Left lung (tissue), 14 donors: ENCODE measurements at places on chromosomes 12 and 14. TPM values are rescaled to one million over a fixed set of nuclear protein-coding genes. Genes with fewer than 3 reads are reported as not detected.

DNA sequence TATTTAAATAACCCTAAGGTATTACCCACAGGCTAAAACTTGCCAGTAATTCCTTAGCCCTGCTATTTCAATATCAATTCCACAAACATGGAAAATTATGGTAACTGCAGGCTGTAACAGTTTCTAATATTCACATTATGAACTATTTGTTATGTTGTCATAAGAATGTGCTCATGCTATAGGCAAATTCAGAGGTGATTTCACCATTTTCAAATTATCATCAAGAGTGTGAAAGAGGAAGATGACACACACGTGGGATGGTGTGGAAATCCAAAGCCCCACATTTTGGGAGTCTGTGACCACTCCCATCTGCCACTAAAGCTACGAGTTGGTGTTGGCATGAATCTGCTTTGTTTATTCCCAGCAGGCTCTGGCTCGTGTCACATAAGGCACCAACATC lies 5.9 kb upstream of the MYO1A start:
- no peak overlapping the region for H3K4me3 ChIP-seq
- H3K4me1 ChIP-seq, result peaks cover 5% of the 10 kb centered on the region
- DNase-seq, result no peak
- no peak overlapping the region for H3K27ac ChIP-seq
- no peaks in the 10 kb centered on the region for H3K27me3 ChIP-seq
- H3K36me3 ChIP-seq, result peaks cover 29% of the 10 kb centered on the region

- DNase-seq, result no peak
- H3K4me1 ChIP-seq, result no peaks in the 10 kb centered on the region
- no peak overlapping the region for H3K27ac ChIP-seq
- H3K36me3 ChIP-seq, result no peaks in the 10 kb centered on the region
Observed at GRCh38 chr12:75657831-75658230, 146.4 kb upstream of the KRR1 start.

- H3K36me3 ChIP-seq, result no peaks in the 10 kb centered on the region
- H3K27ac ChIP-seq, result no peak overlapping the region
- DNase-seq, result no peak
Observed at GRCh38 chr12:115897729-115898128, 379.8 kb downstream of the MED13L start.

DNA sequence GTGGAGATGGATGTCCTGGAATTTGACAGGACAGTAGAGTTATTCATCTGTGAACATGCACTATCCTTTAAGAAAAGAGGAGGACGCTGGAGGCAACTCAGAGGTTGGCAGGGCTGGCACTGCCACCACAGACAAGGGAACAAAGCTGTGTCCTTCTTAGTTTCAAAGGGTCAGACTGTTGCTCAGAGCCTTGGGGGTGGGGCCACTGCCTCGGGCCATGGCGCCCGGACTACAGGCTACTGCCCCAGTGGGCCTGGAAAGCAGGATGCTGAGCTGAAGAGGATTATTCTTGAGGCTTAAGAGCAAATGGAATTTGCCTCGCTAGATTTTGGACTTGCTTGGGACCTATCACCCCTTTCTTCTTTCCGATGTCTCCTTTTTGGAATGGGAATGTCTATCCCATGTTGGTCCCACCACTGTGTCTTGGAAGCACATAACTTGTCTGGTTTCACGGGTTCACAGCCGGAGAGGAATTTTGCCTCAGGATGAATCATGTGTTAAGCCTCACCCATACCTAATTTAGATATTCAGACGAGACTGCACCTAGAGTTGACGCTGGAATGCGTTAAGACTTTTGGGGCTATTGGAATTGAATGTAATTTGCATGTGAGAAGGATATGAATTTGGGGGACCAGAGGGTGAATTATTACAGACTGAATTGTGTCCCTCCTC lies 114.8 kb upstream of the RFLNA start:
- H3K27me3 ChIP-seq, result no peaks in the 10 kb centered on the region
- no peak for DNase-seq
- H3K4me3 ChIP-seq, result no peak overlapping the region
- H3K27ac ChIP-seq, result no peak overlapping the region

GRCh38 chr12:65675141-65675621 lies 149.1 kb upstream of the HMGA2 start:
- no peak overlapping the region for H3K4me3 ChIP-seq
- no peak overlapping the region for H3K27ac ChIP-seq
- peaks cover 4% of the 10 kb centered on the region for H3K27me3 ChIP-seq
- H3K4me1 ChIP-seq, result no peaks in the 10 kb centered on the region
- DNase-seq, result no peak

DNA sequence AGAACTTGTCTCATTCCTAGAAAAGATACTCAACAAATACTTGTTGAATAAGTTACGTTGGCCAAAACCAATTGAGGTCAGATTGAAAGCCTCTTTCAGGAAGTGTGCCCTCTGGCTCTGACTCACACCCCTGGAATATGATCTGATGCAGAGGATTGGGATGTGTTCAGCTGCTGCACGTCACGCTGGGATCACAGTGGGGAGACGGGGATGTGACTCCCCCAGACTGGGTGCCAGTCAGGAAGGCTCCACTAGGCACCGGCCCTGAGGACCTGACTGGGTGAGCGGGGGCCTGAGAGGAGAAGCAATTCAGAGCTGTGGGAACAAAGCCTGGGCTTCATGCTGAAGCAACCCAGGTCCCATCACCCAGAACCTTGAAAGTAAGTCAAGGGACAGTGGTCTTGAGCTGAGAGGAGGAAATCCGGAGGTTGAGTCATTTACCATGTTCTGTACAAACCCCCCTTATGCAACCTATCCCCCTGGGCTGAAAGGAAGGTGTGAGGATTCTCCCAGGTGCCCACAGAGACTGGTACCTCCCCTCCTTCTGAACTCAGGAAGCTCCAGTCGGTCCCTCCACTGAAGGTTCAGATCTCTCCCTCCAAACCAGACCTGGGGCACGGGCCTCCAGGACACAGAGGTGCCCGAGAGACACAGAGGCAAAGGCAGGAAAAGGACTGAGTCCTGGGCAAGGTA lies 3.9 kb downstream of the CEBPE start:
- no peak overlapping the region for H3K27ac ChIP-seq
- H3K4me3 ChIP-seq, result no peak overlapping the region
- no peaks in the 10 kb centered on the region for H3K36me3 ChIP-seq
- peaks cover 8% of the 10 kb centered on the region for H3K4me1 ChIP-seq
- H3K27me3 ChIP-seq, result peaks cover 12% of the 10 kb centered on the region
- no peak for DNase-seq

GRCh38 chr12:100414739-100415138 lies 57.9 kb downstream of the SLC17A8 start:
- H3K27me3 ChIP-seq, result no peaks in the 10 kb centered on the region
- no peaks in the 10 kb centered on the region for H3K4me1 ChIP-seq
- H3K27ac ChIP-seq, result no peak overlapping the region
- no peaks in the 10 kb centered on the region for H3K36me3 ChIP-seq
- DNase-seq, result no peak
- H3K4me3 ChIP-seq, result no peak overlapping the region

DNA sequence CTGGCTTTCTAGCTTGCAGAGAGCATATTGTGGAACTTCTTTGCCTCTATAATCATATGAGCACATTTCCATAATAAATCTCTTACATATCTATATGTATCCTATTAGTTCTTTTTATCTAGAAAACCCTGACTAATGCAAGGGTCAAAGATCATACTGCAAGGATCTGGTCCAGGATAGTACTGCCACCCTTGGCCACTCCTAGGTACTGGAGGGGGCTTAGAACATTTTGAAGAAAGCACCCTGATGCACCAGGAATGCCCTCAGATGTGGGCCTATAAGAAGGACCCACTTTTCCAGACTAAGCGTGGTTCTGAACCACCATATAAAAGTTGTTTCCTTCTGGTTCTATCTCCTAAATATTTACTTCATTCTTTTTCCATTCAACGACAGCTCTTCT lies 14.6 kb downstream of the ATXN7L3B start:
- H3K27ac ChIP-seq, result no peak overlapping the region
- no peaks in the 10 kb centered on the region for H3K27me3 ChIP-seq
- no peaks in the 10 kb centered on the region for H3K36me3 ChIP-seq
- H3K4me3 ChIP-seq, result no peak overlapping the region
- H3K4me1 ChIP-seq, result no peaks in the 10 kb centered on the region

GRCh38 chr12:50186681-50187080 lies 19.5 kb upstream of the CERS5 start:
- H3K4me1 ChIP-seq, result peaks cover 11% of the 10 kb centered on the region
- H3K27me3 ChIP-seq, result no peaks in the 10 kb centered on the region
- H3K4me3 ChIP-seq, result no peak overlapping the region
- DNase-seq, result no peak
- peak overlapping the region; percentile 53 for H3K27ac ChIP-seq

GRCh38 chr14:23174296-23175184 lies 8.9 kb downstream of the SLC7A8 start:
- H3K4me3 ChIP-seq, result no peak overlapping the region
- H3K27ac ChIP-seq, result peak overlapping the region; percentile 5

- no peak overlapping the region for H3K27ac ChIP-seq
- no peak for DNase-seq
- no peaks in the 10 kb centered on the region for H3K27me3 ChIP-seq
Observed at GRCh38 chr12:42946871-42947381, 357.4 kb upstream of the PRICKLE1 start.

- DNase-seq, result no peak
- no peaks in the 10 kb centered on the region for H3K4me1 ChIP-seq
- no peaks in the 10 kb centered on the region for H3K36me3 ChIP-seq
- no peaks in the 10 kb centered on the region for H3K27me3 ChIP-seq
- H3K27ac ChIP-seq, result no peak overlapping the region
Observed at GRCh38 chr12:59010941-59011340, 90.6 kb upstream of the LRIG3 start.

GRCh38 chr14:81454572-81455218 lies 54.6 kb upstream of the STON2 start:
- H3K4me1 ChIP-seq, result peaks cover 4% of the 10 kb centered on the region
- no peaks in the 10 kb centered on the region for H3K36me3 ChIP-seq
- no peak for DNase-seq
- H3K27me3 ChIP-seq, result no peaks in the 10 kb centered on the region

DNA sequence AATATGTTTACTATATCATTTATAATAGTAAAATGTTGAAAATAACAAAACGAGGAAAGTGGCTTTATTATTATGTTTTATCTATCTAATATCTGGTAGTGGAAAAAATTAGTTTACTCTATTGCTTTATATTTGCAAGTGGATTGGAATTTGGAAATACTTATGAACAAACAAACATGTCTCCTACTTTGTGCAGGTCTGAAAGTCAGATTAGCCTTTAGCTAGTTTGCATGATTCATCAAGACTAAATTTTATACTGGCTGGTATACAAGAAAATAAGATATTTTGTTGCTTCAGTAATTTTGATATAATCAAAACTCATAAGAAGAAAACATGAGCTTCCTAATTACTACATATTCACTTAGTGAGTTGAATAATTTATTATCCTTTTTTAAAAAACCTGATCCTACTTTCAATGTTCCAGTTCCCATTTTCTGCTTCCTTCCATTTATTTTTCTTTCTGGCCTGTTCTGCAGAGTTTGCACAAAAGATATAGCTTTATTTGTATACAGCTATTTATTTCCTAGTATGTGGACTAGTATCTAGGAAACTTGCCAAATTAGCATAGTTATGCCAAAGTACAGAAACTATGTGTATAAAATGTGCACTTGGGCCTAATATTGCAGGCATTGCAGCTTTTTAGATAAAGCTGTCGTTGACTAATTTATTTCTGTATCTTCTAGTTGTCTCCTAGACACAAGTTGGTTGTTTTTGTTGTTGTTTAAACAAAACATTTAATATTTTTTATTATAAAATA lies 122.0 kb downstream of the AKAP6 start:
- H3K27ac ChIP-seq, result no peak overlapping the region
- no peaks in the 10 kb centered on the region for H3K36me3 ChIP-seq
- no peaks in the 10 kb centered on the region for H3K4me1 ChIP-seq
- peak; percentile 77 for DNase-seq

DNA sequence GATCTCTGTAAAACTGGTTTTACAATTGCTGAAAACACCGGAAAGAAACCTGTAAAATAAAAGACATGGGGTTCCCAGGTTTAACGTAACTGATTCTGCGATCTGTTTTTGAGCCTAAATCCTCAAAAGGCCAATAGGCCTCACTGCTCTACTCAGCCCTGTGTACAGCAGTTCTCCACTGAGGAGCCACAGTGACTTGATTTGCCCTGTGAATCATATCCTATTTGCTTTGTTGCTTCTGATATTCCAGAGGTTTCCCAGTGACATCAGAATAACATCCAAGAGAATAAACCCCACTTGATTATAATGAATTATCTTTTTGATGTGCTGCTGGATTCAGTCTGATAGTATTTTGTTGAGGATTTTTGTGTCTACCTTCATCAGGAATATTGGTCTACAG lies 27.5 kb downstream of the MDM1 start:
- no peaks in the 10 kb centered on the region for H3K36me3 ChIP-seq
- H3K27ac ChIP-seq, result no peak overlapping the region
- no peaks in the 10 kb centered on the region for H3K4me1 ChIP-seq

DNA sequence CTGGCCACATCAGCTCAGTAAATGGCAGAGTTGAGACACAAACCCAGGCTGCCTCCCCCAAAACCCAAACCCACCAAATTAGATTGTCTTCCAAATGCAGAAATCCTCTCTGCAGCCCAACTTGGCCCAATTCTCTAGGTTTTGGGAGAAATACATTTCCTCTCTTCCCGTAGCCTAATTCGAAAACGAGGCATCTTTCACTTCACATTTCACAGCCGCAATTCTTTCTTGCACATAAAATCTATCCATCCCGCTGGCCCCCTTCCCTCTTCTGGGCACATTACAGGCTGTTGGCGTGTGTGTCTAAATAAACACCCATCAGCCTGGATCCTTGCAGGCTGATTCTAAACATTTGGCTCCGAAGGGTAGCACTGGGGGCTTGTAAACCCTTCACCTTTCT lies 83.8 kb upstream of the VRK1 start:
- DNase-seq, result no peak
- H3K27me3 ChIP-seq, result no peaks in the 10 kb centered on the region
- H3K4me1 ChIP-seq, result no peaks in the 10 kb centered on the region
- H3K4me3 ChIP-seq, result no peak overlapping the region
- no peak overlapping the region for H3K27ac ChIP-seq

DNA sequence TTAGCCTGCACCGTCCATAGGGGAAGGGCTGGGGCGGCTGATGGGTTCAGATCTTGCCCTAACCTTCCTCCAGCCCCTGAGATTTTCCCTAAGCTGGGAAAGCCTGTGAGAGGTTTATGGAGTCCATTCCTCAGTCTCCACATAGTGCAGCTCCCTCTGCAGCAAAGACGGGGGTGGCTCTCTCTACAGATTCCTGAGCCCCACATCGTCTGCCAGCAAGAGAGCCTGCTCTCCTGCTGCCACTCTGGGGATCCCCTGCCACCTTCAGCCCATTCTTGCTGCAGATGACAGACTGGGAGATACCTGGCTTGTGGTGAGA lies 3.1 kb downstream of the SMIM41 start:
- no peak overlapping the region for H3K4me3 ChIP-seq
- H3K27ac ChIP-seq, result peak overlapping the region; percentile 43
- H3K4me1 ChIP-seq, result peaks cover 29% of the 10 kb centered on the region
- H3K27me3 ChIP-seq, result no peaks in the 10 kb centered on the region
- no peak for DNase-seq
- H3K36me3 ChIP-seq, result peaks cover 26% of the 10 kb centered on the region

SERPINA1 gene
- 1,514 TPM for total RNA-seq

IFT81 gene
- 13.2 TPM for total RNA-seq

SIRT4 gene
- 2.3 TPM for total RNA-seq

CLEC4D gene
- total RNA-seq, result 15.7 TPM

LTBP2 gene
- 69.2 TPM for total RNA-seq

HOTAIR gene
- not detected for total RNA-seq

SLC38A4 gene
- total RNA-seq, result 1.5 TPM

DEPDC4 gene
- 1.7 TPM for total RNA-seq
